ENCODE measurements at places on chromosomes 5 and 9.

GRCh38 chr5:142561486-142562097, 124.3 kb downstream of the FGF1 start:
- peak; percentile 17 for DNase-seq

DNA sequence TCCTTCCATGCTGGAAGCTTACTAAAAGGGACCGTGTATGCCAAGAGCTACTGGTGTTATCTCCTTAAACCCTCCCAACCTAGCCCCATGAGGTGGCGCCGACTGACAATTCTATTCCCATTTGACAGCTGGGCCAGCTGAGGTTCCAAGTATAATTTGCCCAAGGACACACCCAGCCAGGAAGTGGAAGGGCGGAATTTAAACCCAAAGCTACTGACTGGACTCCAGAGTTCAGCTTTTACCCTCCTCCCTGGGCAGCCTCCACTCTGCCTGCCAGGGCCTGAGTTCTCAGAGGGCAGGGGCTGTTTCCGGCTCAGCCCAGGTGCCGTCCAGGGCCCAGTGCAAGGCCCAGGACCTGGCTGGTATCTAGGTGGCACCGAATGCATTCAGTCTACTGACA, 71.8 kb downstream of the C9orf50 start:
- DNase-seq: no peak

DNA sequence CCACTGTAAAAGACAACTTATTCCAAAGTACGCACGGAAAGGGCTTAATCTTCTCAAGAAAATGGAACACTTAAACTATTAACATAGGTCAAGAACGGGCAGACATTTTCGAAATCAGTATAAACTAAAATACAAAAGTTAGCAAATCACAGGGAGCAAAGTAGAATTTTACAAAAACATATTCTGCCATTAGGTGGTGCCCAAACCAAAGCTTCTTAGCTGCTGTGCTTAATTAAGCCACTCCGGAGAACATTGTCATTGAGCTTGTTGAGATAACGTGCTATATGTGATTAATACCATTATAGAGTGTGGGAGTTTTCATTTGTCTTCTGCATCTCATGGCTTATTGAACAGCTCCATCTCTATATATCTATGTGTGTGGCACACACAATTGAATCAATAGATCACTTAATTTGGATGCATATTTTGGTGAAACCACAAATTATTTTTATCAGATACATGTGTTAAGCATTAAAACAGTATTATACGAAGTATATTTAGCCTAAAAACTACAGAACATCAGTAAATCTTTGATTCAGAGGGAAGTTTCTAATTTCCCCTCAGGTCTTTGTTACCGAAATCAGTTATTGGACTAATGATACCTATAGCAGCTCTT, 23.4 kb downstream of the UBLCP1 start:
- peak; percentile 21 for DNase-seq

- DNase-seq: peak; percentile 1
These were observed 194.4 kb upstream of the PPP1R2B start for GRCh38 chr5:156655732-156656131.

DNA sequence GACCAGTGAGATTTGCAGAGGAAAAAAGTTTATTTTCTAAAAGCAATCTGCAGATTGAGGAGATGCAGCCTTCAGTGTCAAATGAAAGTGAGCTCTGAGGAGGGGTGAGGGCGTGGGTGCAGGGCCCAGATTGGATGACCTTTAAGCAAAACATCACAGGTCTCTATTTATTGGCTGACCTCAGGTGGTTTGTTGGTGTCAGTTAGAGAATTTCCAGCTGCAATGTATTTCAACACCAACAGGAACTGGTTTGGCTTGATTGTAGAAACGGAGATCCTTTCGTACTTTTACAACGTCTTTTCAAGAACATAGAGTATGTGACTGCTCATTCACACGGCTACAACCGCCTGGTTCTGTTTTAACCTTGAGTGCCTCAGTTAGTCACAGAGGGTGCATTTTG, 1069.1 kb downstream of the EFNA5 start:
- no peak for DNase-seq

DNA sequence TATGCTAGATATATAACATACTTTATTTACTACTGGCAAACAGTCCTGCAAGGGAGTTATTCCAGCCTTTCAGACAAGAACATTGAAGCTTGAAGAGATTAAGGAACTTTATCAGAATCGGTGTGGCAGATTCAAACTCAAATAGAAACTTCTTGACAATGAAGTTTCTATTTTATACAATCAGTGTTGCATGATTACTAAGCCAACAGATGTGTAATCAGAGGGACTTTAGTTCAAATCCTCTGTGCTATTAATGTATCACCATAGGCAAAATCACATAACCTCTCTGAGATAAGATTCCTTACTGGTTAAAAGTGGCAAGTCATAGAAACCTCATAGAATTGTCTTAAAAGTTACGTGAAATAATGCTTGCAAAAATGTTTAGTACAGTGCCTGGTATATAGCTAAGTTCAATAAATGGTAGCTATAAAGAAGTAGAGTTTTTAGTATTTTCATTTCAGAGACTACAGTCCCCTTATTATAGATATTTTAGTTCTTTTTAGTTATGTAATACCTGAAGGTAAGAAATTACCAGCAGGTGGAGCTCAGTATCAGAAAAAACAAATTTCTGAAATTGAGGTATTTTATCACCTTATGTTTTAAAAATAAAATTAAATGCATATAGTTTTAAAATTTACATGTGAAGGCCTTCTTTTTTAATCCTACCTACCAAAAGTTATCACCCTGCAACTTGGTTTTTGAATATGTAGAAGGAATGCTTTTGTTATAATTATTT, 172.1 kb downstream of the FER start:
- DNase-seq: no peak

GRCh38 chr5:88495810-88496209, 227.2 kb upstream of the TMEM161B start:
- DNase-seq: no peak

Measured in RPMI7951 (cell line).